SJSA1 (cell line): ENCODE measurements at places on chromosomes 3 and 15.

DNA sequence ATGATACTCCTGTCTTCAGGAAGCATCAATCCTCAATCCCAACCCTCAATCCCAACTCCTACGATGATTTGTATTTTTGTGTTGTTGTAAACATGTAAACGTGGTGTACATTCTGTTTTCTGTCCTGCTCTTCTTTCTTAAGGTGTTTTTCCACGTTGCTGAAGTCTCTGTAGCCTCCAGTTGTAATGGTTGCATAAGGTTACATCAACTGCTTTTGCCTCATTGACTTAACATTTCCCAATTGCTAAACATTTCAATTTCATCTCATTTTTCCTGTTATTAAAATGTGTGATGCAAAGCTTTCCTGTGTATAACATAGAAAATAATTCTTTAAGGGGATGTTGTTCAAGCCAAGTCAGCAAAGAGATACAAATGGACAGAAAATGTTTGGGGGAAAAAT is 33.4 kb downstream of the HRH1 start:
- no peak for DNase-seq

GRCh38 chr3:177811112-177811511 is 613.8 kb upstream of the TBL1XR1 start:
- no peak for DNase-seq

DNA sequence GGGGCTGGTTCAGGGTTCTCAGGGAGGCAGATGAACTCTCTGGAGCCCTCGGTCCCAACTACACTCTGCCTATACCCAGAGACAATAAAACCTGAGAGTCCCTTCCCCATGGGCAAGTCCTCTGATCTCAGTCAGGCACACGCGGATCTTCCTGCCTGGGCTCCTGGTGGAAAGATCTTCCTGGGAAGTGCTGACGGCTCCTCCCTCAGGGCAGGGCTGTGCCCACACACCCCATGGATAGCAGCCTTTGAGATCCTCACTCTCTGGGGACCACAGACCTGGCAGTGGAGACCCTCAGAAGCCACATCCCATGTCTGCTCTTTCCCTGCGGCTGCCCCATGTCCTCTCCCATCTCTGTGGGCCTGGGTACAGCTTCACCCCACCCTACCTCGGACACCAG is 10.4 kb downstream of the SH2D7 start:
- no peak for DNase-seq

DNA sequence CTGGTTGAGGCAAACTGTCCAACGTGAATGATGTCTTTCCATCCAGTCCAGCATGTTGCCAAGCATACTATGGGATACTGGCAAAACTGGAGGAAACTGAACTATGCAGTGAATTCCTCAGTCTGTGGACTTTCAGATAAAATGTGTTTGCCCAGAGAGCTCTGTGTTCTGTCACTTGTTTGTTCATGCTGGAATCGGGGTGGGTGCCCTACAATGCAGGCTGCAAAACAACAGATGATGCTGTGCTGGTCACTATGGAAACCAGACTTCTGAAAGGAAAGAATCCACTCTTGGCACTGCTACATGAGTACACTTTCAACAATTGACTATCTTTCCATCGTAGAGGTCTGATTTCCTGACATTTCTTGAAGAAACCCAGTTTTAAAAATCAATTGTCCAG is 272.5 kb upstream of the ARHGEF26 start:
- DNase-seq: no peak

GRCh38 chr3:37123292-37123691 is 51.1 kb downstream of the LRRFIP2 start:
- no peak for DNase-seq

DNA sequence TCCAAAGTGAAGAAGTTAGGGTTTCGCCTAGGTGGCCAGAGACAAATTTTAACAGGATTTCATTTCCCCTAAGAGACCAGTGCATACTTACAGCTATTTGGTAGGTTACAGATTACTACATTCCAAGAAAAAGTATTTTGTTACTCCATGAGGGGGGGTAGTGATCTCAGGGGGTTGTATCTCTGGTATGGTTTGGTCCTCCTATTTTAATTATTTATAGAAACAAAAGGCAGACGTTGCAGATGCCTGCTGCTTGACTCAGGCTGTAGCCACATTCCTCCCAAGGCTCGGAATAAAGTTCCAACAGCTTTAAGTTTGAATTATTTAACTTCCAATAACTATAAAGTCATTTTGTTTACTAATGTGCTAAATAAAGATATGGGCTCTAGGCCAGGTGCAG is 1.3 kb upstream of the TRIM59 start:
- DNase-seq: peak; percentile 79

DNA sequence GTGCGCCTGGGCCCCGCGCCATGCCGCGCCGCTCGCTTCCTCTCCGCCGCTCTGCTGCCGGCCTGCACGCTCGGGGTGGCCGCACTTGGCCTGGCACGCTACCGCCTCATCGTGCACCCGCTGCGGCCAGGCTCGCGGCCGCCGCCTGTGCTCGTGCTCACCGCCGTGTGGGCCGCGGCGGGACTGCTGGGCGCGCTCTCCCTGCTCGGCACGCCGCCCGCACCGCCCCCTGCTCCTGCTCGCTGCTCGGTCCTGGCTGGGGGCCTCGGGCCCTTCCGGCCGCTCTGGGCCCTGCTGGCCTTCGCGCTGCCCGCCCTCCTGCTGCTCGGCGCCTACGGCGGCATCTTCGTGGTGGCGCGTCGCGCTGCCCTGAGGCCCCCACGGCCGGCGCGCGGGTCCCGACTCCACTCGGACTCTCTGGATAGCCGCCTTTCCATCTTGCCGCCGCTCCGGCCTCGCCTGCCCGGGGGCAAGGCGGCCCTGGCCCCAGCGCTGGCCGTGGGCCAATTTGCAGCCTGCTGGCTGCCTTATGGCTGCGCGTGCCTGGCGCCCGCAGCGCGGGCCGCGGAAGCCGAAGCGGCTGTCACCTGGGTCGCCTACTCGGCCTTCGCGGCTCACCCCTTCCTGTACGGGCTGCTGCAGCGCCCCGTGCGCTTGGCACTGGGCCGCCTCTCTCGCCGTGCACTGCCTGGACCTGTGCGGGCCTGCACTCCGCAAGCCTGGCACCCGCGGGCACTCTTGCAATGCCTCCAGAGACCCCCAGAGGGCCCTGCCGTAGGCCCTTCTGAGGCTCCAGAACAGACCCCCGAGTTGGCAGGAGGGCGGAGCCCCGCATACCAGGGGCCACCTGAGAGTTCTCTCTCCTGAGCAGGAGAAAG is 951 bp downstream of the GPR62 start:
- peak; percentile 35 for DNase-seq
